LoVo (cell line): ENCODE measurements at places on chromosomes 16 and 17.

- DNase-seq = no peak
Observed at GRCh38 chr17:19567216-19568015, 33.8 kb downstream of the SLC47A1 start.

DNA sequence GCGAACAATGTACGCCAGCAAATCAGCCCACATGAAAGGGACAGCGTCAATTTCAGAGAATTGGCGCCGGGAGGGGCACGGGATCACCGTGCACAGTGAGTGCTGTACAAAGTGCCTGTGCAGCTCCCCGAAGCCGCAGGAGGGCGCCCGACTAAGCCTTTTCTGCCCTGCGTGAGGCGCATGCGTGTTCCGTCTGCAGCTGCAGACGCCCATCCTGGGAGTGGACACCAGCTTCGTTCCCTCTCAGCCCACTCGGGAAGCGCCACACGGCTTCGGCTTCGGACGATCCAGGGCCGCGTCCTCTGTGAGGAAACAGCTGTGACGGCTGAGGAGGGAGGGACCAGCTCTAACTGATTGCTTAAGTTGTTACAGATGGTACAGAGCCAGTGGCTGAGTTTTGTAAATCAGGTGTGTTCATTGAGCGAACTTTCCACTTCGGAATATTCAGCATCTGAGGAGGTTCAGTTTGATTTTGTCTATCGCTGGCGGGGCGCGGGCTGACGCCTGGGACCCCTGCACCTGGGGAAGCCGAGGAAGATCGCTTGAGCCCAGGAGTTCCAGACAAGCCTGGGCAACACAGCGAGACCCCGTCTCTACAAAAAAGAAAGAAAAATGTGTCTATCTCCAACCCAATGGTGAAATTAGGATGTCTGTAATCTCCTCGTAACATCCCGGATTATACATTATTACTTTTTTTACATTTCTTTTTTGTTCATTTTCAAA, 15.4 kb upstream of the ZNF287 start:
- DNase-seq = peak; percentile 92

GRCh38 chr17:81130385-81131361, 34.6 kb upstream of the PVALEF start:
- DNase-seq = no peak

DNA sequence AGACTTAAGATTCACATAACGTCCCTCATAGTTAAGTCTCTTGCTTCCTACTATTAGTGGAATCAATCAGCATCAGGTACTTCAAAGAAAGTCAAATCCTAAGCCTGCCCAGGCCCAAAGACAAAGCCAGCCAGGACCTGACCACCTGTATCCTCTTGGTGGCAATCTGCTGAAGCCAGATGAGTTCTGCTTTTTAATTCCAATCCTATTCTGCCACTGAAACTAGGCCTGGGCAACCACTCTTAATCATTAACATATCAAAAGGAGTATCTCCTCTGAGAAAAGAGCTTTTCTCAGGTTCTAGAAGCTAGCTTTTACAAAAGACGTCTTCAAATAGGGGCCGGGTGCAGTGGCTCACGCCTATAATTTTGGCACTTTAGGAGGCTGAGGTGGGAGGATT, 15.1 kb upstream of the GLG1 start:
- DNase-seq = no peak

GRCh38 chr16:68377667-68378393, 67.0 kb downstream of the PRMT7 start:
- no peak for DNase-seq

DNA sequence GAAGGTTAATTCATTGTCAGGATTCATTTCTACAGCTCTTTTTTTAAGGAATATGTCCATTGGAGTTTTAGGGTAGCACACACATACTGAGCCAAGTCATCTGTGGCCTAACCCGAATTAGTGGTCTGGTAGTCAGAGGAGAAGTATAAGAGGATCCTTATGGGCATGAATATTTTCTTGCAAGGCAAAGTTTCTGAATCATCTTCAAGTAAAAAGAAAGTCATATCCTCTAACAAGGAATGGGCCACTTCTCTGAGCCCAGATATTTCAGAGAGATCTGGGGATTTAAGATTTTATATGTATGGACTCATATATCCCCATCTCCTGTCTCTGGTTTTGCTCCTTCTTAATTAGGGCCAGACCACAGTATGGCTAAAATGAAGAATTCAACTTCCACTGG, 99.2 kb upstream of the CDH8 start:
- DNase-seq = no peak

DNA sequence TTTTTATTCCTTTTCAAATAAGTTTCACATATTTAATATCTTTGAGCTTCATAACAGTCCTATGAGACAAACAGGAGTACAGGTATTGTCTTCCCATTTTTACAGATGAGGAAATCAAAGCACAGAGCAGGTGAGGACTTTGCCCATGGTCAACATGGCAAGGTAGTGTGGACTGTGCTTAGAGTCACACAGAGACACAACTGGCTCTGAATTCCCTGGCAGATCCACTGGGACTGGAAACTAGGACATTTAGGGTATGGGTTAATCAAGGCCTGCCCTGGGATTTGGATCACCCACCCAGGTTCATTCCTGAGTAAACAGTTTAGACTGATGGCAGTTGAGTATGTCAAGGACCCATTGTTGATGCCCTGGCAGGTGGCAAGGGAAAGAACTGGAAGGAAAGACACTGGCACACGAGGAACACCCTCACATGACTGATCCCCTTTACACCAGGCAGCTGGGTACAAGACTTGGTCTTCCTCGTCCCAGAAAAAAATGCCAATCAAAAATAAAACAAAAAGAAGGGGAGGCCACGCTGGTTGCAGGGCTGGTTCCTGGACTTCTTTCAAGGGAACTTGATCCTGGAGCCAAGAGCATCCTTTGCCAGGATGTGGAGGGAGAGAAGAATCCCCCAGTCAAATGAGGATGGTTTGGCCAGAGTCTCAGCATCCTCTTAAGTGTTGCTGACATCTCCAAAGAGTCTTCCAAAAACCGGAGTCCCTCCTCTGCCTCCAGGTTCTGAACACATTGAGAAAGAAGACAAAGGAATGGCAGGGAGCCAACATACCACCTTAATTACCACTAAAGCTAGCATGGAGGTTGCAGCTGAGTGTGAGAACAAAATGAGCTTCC, 34.9 kb downstream of the CHD9 start:
- no peak for DNase-seq
